ENCODE measurements at places on chromosomes 2 and 18. TPM values are rescaled to one million over a fixed set of nuclear protein-coding genes. Genes with fewer than 3 reads are reported as not detected.

- no peak for DNase-seq
Observed at GRCh38 chr2:60275958-60276357, 277.5 kb downstream of the BCL11A start.

CRYBA2 gene
- total RNA-seq = not detected

- no peak for DNase-seq
Observed at GRCh38 chr2:80490964-80491363, 186.4 kb upstream of the LRRTM1 start.

DNA sequence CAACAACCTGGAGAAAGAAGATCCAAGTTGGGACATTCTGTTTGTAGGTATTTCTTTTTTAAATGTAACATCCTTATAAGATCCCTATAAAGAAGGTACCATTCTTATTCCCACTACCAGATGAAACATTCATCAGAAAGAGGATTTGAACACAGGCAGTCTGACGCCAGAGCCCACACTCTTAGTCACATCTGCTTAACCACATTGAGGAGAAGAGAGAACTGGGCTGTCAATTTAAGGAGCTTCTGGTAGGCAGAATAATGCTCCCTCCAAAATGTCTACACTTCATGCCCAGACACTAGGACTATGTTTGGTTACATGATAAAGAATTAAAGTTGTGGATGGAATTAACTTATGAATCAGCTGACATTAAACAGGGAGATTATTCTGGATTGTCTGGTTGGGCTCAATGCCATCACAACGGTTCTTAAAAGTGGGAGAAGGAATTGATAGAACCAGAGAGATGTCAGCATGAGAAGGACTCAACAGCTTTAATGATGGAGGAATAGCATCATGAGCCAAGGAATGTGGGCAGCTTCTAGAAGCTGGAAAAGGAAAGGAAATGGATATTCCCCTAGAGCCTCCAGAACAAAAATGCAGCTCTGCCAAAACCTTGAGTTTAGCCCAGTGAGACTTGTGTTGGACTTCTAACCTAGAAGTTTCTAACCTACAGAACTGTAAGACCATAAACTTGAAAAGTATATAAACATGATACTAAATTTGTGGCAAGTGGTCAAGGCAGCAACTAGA lies 82.2 kb downstream of the KLF7 start:
- no peak for DNase-seq

GRCh38 chr2:66447677-66448076 lies 12.8 kb downstream of the MEIS1 start:
- no peak for DNase-seq

DNA sequence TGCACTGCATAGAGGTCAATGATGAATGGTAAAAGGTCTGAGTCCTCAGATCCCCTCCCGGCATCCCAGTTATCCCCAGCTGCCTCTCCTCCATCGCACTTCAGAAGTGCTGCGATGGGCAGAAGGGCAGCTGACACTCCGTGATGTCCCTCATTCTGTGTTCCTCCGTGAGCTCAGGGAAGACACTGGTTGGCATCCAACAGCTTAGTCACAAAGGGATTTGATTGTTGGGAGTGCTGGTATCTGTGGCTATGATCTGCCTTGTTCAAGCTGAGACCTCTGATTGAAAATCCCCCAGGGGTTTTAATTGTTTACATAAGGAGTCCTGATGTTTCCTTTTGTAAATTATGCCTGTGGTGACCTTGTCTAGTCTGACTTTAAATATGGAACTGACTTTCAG lies 19.0 kb upstream of the SAG start:
- DNase-seq = no peak
